Stimulated activated naive CD8-positive, alpha-beta T cell treated with anti-CD3 and anti-CD28 coated beads, Interleukin-15, Interleukin-2, amounts not matched to agents 100 U/mL and 50 U/mL, for 24 hours (primary cell): ENCODE measurements at places on chromosomes 6 and 20.

DNA sequence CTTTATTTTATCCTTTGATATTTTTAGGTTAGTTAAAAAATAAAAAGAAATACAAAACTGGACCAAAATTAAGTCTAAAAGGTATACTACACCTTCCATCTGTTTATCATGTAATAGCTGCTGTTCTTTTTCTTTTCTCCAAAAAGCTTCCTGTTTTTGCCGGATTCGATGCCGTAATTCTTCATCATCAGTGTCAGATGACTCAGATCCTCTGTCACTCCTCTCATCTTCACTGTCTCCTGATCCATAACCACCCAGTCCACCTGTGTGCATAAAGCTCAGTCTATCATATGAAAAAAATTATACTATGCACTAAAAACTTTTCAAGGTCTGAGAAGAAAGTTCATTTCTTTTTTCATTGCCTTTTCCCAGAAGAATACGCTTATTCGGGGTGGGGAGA is 8.5 kb upstream of the COQ3 start:
- no peak for DNase-seq

- no peak for DNase-seq
Observed at GRCh38 chr6:161068321-161068741, 76.8 kb downstream of the MAP3K4 start.

GRCh38 chr6:50848989-50849795 is 30.5 kb downstream of the TFAP2B start:
- DNase-seq = no peak

- no peak for DNase-seq
Observed at GRCh38 chr6:130298258-130298657, 67.6 kb upstream of the TMEM200A start.

DNA sequence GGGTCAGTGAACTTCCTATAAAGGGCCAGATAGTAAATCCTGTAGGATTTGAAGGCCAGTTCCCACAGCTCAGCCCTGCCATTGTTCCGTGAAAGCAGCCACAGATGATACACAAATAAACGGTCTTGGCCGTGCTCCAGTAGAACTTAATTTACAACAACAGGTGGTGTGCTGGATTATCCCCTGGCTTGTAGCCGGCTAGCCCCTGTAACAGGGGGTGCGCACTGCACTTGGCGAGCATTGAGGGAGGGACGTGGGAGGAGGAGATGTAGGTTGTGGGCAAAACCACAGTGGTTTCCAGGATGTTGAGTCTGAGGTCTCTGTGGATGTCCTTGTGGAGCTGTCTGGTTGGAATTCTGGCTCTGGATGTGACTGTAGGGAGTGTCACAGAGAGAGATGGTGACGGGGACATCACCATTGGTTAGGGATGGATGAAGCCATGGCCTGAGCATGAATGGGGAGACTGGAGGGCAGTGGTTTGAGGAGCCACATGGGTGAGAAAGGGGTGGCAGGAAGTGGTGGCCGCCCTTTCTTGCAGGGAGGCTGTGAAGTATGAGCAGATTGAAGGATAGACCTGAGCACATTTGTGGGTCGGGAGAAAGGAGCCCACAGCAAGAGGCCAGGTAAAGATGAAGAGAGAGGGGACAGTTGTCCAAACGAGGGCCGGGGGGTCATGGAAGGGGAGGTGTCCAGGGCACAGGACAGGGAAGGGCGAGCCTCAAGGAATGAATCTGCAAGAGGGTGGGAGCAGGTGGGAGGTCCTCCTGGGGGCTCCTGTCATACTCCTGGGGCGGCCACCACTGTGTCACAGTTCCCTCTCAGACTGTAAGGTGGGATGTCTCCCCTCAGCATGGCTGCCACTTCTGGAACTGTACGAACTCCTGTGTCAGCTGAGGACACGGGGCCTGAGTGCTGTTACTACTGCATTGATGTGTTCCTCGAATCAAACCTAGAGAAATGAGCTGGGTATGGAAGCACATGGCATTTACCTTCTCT is 53.6 kb downstream of the CDH26 start:
- peak; percentile 13 for DNase-seq

GRCh38 chr6:168067081-168067759 is 11.8 kb downstream of the FRMD1 start:
- no peak for DNase-seq

- DNase-seq = no peak
Observed at GRCh38 chr6:1348675-1349074, 36.8 kb downstream of the FOXQ1 start.

- DNase-seq = no peak
Observed at GRCh38 chr6:44040786-44041185, 86.5 kb downstream of the MRPL14 start.

DNA sequence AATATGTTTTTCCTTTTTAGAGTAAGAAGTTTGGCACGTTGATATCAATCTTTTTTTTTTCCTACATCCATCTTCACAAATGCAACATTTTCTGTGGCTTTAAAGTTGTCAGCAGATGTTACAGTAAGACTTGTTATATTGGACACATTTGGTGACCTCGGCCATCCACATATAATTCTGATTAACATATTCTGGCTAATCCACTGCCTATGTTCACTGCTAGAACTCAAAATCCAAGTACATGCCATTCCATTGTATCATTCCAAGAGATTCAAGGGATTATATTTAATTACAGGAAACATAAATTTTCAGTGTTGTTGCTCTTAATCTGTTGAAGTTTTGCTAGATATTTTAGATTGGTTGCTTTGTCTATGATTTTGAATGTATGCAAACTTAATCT is 367.6 kb downstream of the TENT5A start:
- no peak for DNase-seq

DNA sequence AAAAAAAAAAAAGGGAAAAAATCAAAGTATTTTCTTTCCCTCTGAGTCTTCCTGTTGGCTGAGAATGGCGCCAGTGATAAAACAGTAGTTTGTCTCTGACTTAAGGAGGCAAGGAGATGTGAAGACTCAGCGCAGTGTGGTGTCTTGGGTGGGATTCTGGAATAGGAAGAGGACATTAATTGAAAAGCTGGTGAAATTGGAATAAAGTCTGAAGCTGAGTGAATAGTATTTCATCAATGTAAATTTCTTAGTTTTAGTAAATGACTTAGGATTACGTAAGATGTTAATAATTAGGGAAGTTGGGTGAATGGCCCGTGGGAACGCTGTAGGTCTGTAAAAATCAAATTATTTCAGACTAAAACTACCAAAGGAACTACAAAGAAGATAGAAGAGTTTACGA is 122.8 kb upstream of the ZNF217 start:
- no peak for DNase-seq

- no peak for DNase-seq
Observed at GRCh38 chr6:46948699-46949098, 27.0 kb upstream of the ADGRF5 start.

GRCh38 chr20:48333707-48334106 is 494.1 kb downstream of the PREX1 start:
- no peak for DNase-seq

- DNase-seq = no peak
Observed at GRCh38 chr20:19802492-19803158, 44.6 kb downstream of the RIN2 start.

DNA sequence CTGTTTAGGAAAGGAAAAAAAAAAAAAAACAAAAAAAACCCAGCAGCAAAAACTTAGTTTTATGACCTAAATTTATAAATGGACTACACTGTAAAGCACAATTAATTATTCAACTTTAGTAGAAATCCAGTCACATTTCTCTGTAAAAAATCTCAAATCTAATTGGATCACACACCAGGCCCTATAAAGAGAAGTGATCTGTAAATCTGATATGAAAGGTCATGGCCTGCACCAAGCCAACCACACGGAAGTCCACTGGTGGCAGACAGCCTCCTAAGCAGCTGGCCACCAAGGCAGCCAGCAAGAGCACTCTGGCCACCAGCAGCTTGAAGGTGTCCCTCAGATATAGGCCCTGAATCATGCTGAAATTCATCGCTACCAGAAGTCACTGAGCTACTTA is 131.6 kb downstream of the HFE start:
- no peak for DNase-seq

DNA sequence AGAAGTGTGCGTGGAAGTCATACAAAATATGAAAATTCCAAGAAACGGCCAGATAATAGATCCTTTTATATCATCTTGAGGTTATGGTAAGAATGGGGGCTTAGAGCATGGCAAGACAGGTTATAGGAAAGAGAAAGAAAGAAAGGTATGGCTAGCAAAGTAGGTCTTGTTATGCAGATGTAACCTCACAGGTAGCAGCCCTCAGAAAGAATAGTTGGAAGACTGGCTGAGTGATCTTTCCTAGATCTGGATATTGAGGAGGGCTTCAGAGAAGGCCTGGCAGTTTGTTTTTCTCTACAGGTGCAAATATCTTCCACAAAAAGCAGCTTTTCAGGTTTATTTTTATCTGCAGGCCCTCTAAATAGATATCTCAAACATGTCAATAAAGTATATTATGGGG is 679.5 kb downstream of the KHDRBS2 start:
- DNase-seq = no peak

DNA sequence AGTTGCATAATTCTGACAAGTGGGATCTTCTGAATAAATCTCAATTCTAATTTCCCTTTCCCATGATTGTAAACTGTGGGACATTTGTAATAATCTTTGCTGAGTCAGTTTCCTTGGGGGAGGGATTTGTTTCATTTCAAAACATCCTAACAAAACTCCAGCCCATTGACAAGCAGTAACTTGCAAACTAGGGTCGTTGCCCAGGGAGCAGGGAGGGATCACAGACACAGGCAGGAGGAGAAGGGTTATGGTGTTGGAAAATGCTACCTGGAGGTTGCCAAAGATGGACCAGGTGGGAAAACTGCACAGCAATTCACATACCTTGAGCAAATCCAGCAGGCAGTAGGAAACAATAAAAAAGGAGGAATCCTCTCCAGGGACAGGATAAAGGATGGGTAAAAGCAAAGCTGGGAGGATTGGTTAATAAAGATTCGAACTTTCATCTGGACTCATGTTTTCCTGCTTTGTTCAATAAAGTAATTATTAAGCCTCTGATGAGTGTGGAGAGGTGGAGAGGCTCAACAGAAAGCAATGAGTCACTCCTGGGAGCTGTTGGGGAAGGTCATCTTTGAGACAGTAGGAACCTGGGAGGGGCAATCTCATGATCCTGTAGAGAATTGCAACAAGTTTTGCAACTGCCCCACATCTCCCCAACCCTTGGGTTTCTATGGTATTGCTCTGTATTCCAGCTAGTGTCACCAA is 87.3 kb upstream of the AKIRIN2 start:
- DNase-seq = no peak

DNA sequence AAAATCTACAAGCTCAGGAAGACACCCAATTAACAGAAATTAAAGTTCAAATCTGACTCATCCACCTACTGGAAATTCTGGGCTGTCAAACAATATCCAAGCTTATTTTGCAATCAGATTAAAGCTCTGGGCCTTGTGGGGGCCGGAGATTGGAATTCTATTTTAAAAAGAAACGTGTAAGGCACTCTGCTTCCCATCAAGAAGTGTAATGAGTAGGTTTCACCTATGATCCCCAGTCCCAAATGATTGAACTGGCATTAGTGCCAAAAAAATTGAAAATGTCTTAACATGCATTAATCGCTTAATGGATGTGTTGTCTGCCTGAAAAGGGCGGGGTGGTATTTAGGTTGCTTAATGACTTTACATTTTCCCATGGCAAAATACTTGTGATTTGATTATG is 542.4 kb upstream of the BTBD3 start:
- no peak for DNase-seq

DNA sequence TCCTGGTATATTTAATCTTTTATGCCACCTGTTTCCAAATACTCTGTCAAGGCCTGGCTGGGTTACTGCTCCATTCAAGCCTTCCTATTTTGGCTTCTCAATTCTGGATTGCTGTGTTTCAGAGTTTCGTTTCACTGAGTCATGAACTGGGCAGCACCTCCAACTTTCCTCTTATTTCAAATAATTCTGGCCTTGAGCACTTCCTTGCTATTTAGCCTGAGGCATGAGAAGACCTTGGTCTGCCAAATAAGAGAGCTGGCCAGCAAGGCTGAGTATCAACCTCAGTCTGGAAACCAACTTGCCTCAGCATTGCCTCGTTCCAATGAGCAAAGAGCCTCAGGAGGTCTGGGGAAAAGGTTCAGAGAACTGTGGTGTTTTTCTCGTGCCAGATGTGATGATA is 66.6 kb downstream of the TNFAIP3 start:
- no peak for DNase-seq

DNA sequence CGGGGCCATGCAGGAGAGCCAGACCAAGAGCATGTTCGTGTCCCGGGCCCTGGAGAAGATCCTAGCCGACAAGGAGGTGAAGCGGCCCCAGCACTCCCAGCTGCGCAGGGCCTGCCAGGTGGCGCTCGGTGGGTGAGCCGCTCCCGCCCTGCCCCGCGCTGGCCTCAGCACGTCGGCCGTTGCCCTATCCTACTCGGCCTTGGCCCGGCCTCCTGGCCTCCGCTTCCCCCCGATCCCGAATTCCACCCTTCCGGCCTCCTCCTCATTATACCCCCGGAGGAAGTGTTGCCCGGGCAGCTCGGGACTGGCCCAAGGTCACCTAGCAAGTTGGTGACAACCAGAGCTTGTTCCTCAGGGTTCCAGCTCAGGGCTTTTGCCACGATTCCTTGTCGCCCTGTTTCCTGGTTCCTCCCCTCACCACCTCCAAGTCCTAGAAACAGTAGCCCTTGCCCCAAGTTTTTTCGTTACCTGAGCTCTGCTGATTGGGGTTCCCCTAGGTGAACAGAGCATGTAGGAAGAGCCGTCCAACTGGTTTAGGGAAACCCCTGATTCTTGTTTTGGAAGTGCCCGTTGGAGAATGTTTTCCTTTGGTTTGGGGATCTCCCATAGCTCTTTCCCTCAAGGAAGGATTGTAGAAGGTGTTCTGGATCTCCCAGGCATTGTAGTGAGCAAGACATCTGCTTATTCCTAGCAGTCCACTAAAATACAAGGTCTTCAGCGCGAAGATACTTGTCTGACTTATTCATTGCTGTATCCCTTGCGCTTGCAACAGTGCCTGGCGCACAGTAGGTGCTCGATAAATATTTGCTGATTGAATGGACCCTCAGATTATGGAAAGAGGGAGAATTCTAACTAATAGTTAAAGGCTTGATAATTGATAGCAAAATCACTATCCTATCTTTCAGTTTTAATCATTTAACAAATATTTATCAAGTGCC is 641 bp downstream of the ARFGEF2 start:
- no peak for DNase-seq

DNA sequence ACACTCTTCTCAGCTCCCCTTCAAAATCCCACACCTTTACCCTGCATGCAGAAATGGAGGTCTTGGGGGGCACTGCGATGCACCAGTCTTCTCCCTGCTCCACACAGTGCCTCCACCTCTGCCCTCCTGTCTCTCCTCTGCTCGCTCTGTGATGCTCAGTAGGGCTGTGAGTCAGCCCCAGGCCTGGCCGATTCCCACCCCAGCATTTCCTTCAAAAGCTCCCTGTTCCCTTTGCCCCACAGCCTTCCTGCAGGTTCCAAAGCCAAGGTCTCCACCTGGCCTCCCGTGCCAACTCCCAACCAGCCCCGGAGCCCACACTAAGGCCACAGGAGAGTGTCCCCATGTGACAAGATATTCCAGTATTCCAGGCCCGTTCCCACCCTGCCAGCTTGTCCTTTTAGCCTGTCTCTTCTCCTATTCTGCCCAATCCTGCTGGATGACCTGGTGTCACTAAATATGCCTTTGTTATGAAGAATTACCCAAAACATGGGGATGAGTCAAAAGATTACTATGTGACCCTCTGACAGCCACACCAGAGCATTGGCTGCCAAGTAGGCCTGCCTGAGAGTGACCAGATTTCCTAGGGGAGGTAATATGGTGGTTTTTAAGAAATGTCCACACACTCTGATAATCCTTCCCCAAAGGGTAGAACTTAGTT is 118.9 kb upstream of the NXT1 start:
- DNase-seq = no peak
